ENCODE measurements at places on chromosomes 3 and 15.

DNA sequence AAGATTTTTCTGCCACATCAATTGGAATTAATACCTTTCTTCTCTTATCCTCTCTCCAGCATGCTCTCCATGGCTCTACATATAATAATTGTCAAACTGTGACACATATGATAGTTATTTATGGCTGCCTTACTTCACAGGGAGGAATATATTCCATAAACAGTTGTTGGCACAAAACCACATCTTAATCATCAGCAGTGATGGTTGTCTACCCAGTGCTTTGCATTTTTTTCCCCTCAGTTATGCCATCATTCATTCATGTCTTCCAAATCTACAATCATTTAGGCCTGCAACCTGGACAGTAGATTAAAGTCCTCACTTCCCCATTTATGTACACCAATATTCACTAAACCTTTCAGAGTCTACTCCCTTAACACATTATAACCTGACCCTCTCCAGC lies 107.7 kb downstream of the THRB start:
- peak; percentile 81 for DNase-seq

GRCh38 chr3:4426782-4427344 lies 40.2 kb downstream of the SUMF1 start:
- DNase-seq = peak; percentile 93

DNA sequence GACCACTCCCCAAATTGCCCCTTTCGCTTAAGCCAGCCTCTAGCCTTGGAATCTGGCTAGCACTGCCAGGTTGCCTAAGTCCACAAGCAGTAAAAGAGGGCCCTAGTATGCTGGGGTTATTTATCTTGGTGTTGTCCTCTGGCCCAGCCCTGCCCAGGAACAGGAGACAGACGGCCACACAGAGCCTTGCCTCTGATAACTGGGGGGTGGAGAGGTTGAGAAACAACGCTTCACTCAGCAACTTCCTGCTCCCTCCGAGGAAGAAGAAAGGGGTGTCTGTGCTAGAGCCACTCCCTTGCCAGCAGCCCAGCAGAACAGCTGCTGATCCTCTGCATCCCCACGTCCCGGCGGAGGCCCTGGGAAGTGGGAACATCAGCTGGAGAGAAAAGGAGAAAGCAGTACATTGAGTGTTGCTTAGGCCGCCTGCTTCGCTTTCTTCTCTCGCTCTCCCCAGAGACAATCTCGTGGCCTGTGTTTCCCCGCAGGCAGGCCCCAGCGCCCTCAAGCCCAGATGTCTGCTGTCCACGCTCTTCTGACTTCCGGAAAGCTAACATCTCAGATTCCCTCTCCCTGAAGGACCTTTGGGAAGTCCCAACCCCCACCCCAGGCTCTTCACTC lies 22.6 kb upstream of the C3orf70 start:
- DNase-seq = peak; percentile 51

- DNase-seq = no peak
Measured at GRCh38 chr3:18529631-18530030, 104.5 kb upstream of the SATB1 start.

Data from fibroblast of skin of back (primary cell).